Activated naive CD8-positive, alpha-beta T cell treated with anti-CD3 and anti-CD28 coated beads for 36 hours (primary cell): ENCODE measurements at places on chromosomes 6 and 20.

DNA sequence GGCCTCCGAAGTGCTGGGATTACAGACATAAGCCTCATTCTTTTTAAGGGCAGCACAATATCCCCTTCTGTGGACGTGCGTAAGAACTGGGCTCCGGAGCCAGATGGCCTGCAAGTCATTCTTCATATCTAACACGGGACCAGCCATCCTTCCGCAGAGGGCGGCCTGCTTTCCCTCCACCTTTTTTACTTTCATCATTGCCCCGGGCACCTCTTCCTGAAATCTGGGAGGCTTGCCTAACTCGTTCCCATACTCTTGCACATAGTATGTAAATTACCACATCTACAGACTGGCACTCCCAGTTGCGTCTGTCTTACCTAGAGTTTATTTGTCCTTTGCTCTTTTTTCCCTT, 29.9 kb upstream of the SLC23A2 start:
- DNase-seq: no peak

DNA sequence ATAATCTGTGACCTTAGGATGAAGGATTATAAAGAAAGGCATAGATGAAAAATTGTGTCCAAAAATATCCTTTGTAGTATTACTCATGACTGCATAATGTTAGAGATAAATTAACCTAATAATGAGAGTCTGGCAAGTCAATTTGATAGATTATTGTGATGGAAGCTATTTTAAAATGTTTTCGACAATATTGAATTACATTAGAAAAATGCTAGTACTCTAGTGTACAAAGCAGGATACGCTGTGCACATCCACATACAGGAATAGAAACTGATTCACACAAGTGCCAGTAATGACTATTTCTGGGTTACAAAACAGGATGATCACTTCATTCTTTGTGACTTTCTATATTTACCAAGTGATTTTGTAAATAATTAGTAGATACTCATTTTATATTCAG, 3.3 kb downstream of the SLC17A2 start:
- no peak for DNase-seq

DNA sequence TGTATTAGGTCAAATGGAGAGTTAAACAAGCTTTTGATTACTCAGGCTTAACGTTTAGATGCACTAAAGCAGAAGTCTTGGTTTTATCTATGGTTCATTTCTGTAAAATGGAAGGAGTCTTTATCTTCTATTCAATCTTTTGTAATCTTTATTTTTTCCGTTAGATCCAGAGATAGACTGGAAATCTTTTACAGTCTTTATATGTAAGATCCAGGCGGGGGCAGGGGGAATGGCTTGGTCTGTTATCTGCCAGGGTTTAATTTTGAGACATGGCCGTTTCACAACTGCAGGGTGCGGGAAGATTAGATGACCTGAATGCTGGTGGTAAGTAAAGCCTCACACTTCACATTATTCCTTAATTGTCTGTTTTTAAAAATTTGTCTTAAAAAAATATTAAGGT, 3.7 kb downstream of the AKAP12 start:
- DNase-seq: no peak

DNA sequence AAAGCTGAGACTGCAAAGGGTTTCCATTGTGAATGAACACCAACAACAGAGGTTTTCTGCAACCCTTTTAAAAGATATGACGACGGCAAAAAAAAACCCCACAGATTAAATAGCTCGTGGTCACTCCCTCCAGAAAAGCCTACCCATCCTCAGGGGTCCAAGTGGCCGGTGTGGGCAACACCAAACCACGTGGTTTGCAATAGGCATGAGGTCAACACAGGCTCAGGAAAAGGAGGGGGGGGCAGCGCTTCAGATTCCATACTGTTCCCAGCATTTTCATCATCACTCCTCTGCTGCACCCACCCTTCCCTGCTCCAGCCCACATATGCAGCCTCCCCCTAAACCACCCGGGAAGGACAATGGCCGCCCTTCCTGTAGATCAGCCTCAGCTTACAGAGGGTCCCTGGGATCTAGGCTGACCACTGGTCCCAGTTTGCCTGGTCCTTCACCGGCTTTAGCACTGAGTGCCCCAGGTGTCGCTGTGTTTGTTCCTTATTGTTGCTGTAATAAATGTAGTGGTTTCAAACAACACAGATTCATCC, 122.8 kb upstream of the PHACTR3 start:
- DNase-seq: no peak

DNA sequence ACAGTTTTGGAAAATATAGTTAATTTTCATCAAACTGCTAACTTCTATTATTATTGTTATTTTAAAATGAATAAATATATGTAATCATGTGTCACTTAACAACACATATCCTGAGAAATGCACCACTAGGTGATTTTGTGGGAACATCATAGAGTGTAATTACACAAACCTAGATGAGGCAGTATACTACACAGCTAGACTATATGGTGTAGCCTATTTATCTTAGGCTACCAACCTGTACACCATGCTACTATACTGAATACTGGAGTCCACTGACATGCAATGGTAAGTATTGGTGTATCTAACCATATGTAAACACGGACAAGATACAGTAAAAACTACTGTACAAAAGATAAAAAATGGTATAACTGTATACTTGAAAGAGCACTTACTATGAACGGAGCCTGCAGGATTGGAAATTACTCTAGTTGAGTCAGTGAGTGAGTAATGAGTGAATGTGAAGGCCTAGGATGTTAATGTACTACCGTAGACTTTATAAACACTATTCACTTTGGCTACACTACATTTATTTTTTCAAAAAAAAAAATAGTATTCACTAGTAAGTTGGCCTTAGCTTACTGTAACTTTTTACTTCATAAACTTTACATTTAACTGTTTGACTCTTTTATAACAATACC, 72.4 kb downstream of the ASCC3 start:
- DNase-seq: no peak

DNA sequence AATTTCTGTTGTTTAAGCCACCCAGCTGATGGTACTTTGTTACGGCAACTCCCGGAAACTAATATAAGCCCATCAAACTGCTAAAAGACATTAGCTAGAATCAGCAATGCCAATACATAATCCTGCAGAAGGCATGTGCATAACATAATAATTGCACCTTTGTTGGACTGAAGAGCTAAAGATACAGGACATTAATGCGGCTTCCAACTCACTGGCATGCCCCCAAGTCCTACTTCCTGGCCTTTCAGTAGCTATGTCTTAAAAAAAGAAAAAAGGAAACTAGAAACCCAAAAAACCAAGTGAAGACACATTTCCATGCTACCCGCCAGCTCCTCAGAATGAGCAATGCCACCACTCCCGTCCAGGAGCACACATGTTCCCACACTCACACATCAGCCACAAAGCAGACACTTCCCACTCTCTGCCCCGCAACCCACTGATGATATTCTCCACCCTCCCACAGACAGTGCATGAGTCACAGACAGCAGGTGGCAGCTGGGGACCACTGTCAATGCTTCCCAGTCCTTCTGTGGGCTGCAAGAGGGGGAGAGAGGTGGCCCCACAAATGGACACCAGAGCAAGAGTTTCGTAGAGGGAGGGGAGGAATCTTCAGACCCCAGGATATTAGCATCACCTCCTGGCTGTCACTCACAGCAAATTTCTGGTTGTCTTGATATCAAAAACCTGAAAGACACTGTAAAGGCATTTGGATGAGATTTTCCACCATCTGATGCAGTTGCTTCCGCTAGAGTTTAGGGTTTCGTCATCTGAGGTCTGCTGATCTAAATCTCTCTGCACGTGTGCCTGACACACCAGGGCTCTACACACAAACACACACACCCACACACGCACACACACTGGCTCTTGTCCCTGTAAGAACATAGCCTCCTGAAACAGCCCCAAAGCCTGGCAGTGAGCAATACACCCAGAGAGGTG, 32.8 kb downstream of the GFOD1 start:
- DNase-seq: peak; percentile 85

DNA sequence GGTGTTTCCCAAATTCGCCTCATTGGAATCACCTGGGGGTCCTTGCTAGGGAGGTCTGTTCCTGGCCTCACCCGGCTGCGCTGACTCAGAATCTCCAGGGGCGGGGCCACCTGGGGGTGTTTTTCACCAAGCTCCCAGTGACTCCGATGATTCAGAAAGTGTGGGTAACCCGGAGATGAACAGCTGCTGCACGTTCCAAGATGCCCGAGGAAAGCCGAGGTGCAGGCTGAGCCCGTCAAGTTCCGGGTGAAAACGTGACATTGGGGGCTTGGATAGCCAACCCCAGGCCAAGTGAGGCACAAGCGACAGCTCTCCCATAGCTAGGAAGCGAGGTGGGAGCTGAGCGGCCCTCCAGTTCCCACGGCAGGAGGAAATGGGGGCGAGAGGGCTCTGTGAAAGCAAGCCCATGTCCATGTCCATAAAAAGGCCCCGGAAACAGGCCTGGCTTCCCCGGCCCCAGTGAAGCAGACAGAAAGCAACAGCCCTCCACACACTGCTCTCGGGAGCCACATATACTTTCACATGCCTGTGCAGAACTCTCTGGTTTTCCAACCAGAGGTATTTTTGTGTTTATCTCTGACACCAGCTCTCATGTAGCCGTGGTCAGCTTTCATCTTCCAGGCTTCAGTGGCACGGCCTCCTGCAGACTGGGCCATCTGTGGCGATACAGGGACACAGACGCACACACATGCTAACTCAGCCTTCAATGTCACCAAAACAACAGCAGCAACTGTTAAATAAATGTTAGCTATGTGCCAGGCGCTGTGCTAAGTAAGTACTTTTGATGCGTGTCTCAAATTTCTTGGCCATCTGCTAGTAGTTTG, 90.7 kb upstream of the CCDC28A start:
- no peak for DNase-seq

GRCh38 chr6:121594053-121594452, 158.6 kb downstream of the GJA1 start:
- DNase-seq: no peak

GRCh38 chr6:7759320-7759719, 33.4 kb downstream of the BMP6 start:
- DNase-seq: no peak

DNA sequence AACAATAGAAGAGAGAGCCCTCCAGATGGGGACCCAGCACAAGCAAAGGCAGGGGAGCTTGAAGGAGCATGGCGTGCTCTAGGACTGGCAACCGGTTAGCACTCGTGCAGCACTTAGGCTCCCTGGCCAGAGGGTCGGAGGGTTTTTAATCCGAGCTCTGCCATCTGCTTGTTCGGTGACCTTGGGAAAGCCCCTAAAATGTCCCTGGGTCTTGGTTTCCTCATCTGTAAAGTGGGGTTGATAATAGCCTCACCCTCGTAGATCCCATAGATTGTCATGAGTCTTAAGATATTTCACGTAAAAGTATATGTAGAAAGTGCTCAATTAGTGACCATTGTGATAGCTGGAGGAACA, 16.6 kb upstream of the HCK start:
- no peak for DNase-seq

- DNase-seq: no peak
Observed at GRCh38 chr20:969868-970267, 32.2 kb downstream of the RSPO4 start.

DNA sequence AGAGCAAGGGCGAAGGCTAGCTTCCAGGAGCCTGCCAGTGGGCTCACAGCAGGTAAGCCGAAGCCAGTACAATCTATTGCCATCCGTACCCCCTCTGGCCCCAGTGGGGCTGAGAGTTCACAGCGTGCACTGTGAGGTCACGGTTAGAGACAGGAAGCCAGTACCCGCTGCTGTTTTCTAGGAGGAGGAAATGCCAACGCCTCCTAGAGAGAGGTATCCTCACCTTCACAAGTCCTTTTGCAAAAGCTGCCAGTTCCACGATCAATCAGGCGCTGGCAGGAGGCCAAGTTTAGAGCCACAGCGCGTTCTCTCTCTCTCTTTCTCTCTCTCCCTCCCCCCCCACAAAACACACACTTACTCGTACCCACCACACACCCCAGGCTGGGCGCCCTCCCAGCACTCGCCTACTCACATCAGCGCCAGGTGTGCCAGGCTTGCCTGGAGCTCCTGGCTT, 22.5 kb downstream of the COL9A1 start:
- no peak for DNase-seq

GRCh38 chr6:82240186-82240585, 7.4 kb downstream of the IBTK start:
- no peak for DNase-seq

DNA sequence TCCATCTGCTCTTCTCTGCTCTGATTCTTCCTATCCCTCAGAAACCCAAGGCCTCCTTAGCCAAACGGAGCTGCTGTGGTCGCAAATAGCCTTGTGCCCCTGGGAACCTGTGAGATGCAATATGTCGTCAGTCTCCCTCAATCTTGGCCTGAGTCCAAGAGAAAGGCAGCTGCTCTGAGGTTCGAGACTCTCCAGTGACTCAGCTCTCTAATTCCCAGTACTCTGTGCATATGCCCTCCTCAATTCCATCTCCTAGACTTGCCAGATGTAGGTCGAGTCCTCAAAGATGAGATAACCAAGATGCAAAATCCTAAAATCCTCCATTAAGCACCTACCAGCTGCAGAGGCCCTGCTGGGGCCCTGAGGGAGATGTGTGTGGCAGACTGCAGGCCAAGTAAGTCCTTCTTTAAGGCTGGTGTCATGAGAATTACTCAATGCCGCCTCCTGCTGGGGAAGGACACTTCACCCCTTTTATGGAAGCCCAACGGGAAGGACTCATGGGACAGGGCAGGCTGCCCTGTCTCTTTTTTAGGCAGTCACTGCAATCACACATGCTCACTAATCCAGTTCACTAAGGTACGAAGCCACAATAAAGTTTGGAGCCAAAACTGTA, 28.5 kb downstream of the C6orf15 start:
- peak; percentile 33 for DNase-seq

DNA sequence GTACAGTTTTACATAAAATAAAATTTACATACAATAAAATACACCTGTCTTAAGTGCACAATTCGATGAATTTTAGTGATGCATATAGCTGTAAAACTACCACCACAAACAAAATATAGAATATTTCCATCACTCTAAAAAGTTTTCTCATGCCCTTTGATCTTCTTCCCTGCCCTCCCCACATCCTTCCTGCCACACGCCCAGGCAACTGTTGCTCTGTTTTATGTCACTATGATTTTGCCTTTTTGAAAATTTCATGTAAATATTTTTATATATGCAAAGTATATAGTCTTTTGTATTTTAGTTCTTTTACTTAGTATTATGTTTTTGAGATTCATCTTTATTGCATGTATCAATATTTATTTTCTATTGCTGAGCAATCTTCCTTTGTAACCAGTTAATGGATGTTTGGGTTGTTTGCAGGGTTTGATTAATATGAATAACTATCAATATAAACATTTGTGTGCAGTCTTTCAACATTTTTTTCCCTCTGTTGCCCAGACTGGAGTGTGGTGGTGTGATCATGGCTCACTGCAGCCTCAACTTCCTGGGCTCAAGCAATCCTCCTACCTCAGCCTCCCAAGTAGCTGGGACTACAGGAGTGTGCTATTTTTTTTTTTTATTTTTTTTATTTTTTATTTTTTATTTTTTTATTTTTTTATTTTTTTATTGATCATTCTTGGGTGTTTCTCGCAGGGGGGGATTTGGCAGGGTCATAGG, 23.8 kb upstream of the SAMHD1 start:
- DNase-seq: peak; percentile 50

- no peak for DNase-seq
Observed at GRCh38 chr20:2922957-2923356, 49.7 kb downstream of the PTPRA start.

DNA sequence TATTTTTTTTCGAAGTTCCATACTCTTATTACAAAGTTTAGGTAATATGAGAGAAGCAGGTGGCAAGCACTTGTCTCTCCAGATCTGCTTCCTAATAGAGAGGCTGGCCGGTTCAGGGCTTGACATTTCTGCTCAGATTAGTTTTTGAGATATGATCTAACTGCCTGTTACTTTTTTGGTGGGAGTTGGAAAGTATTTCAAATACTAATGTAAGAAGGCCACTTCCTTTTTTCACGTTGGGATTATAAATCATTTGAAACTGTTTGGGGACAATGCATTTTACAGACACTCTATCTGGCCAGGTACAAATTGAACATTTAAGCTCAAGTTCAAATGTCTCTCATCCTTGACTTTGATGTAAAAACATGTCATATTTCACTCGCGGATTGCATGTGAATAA, 222.1 kb upstream of the SULF2 start:
- DNase-seq: no peak
